T-cell (primary cell): ENCODE measurements at places on chromosomes 1 and 21.
A peak's percentile ranks its signal among the peaks of the same experiment; 100 is the strongest.

GRCh38 chr1:206859082-206859521 lies 6.3 kb upstream of the IL20 start:
- DNase-seq: peak; percentile 13

- peak; percentile 25 for DNase-seq
These were observed 6.5 kb downstream of the CAPN9 start for GRCh38 chr1:230753586-230754251.

DNA sequence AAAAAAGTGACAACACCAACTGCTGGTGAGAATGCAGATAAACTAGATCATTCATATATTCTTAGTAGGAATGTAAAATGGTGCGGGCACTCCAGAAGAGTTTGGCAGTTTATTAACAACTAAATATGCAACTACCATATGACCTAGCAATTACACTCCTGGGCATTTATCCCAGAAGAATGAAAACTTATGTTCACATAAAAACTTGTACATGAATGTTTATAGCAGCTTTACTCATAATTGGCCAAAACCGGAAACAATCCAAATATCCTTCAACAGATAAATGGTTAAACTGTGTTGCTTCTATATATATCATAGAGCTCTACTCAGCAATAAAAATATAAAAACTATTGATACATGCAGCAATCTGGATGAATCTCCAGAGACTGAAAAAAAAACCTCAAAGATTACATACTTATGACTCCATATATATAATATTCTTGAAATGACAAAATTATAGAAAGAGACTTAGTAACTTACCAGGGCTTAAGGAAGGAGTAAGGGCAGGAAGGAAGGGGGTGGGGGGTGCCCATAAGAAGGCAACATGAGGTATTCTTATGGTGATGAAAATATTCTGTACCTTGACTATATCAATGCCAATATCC lies 99.9 kb downstream of the KCNH1 start:
- DNase-seq: no peak

DNA sequence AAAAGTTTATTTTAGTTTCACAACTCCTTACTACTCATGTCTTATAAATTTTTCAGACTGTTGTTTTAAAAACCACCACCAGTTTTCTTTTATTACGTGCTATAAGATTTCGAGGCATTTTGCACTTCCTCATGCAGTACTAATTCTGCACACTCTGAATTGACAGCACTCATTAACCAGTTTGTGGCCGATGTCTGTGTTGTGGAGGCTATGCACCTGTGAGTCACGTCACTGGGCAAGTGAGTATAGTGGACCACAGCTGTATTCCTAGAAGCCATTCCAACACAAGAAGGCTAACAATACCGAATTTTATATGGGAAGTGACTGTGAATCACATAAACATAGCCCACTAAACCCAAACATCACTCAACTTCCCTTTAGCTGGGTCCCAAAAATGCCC lies 21.0 kb upstream of the SPATA6 start:
- no peak for DNase-seq

- DNase-seq: no peak
These were observed 116.3 kb downstream of the PEX14 start for GRCh38 chr1:10591010-10591409.

- no peak for DNase-seq
These were observed 581 bp downstream of the ETV3 start for GRCh38 chr1:157137408-157138219.

GRCh38 chr21:24895885-24896734 lies 711.2 kb downstream of the MRPL39 start:
- DNase-seq: no peak

GRCh38 chr1:183033205-183033604 lies 10.0 kb downstream of the LAMC1 start:
- DNase-seq: peak; percentile 19

DNA sequence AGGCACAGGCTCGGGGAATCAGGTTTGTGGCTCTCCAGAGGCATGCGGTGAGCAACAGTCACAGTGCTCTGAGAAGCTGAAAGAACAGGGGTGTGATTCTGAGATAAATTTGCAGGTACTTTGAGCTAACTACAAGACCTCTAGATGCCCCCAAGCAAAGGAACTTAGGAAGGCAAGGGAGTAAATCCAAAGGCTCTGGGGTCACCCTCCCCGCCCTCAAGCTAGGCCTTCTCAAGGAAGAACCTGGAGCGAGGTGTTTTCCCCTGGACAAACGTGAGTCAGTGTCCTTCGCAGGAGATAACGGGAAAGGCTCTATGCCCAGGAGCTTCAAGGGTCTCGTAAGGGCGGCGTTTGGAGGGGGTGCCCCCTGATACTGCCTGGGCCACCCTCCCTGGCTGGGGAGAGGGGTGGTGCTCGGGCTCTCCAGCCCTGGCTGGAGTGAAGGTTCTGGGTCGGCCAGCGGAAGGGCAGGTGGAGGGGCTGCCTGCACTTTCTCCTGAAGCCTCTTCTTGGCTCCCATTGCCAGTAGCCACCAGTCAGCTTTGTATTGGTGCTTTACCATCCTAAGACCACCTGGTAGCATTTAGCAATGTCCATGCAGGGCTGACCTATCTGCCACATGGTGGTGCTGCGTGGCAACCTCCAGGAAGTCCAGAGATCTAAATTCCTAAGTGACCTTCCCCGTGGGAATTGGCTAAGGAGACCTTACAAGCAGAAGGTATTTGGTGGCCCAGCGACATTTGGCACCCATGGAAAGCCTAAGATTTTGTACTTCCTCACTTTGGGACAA lies 44.0 kb downstream of the GPR161 start:
- no peak for DNase-seq
